Stomach (tissue), 19 donors: ENCODE measurements at places on chromosomes 1 and 21.

- DNase-seq, result no peak
These were observed 117.0 kb downstream of the CLEC20A start for GRCh38 chr1:178379807-178380206.

DNA sequence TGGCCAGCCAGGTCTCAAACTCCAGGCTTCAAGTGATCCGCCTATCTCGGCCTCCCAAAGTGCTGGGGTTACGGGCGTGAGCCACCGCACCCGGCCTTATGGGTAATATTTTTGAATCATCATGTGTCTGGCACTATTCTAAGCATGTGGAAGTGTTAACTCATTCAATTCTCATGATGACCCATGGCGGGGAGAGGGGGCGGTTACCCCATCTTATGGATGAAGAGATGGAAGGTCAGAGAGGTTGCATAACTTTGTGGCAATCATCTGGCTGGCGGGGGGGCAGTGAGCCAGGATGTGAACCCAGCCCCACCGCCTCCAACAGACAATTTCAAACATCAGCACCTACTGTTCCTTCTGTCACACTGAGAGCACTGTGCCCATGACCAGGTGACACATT is 11.5 kb upstream of the TAS1R2 start:
- no peak for DNase-seq

DNA sequence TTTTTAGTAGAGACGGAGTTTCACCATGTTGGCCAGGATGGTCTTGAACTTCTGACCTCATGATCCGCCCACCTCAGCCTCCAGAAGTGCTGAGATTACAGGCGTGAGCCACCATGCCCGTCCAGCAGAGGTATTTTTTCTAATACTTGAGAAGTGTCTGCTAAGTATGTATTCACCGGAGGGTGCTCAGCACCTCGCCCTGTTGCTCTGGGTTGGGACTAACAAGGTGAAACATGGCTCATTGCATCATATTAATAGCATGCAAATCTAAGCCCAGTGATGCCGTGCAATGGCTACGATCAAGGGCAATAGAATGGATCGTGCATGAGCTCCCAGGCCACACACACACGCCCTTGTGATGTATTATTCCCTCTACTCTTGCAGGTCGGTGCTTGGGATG is 68.7 kb downstream of the PDE9A start:
- no peak for DNase-seq

DNA sequence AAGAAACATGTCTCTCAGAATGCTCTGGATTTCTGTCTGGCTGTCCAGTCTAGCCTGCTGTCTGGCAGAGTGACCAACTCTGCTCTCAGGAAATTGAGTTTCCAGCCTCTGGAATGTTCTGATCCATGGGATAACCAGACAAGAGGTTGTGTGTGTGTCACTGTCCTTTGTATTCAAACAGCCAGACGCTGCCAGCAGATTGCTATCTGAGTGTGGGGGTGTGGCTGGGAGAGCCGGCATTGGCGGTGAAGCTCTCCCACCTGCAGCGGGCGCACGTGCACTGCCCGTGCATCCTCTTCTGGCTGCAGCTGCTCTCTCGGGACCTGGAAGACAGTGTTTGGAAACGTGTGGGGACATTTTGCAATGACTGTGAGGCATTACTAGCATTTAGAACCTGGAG is 26.1 kb downstream of the PKP1 start:
- DNase-seq, result peak; percentile 85

GRCh38 chr1:244963231-244963826 is 99.0 kb upstream of the HNRNPU start:
- no peak for DNase-seq

GRCh38 chr1:107787299-107787698 is 177.7 kb downstream of the VAV3 start:
- DNase-seq, result peak; percentile 17

GRCh38 chr21:38356883-38357625 is 100.3 kb downstream of the KCNJ15 start:
- DNase-seq, result no peak

- peak; percentile 55 for DNase-seq
These were observed 78.6 kb downstream of the KCNN3 start for GRCh38 chr1:154791292-154792166.

- DNase-seq, result peak; percentile 93
These were observed 13.8 kb upstream of the BOLA1 start for GRCh38 chr1:149885339-149886120.

DNA sequence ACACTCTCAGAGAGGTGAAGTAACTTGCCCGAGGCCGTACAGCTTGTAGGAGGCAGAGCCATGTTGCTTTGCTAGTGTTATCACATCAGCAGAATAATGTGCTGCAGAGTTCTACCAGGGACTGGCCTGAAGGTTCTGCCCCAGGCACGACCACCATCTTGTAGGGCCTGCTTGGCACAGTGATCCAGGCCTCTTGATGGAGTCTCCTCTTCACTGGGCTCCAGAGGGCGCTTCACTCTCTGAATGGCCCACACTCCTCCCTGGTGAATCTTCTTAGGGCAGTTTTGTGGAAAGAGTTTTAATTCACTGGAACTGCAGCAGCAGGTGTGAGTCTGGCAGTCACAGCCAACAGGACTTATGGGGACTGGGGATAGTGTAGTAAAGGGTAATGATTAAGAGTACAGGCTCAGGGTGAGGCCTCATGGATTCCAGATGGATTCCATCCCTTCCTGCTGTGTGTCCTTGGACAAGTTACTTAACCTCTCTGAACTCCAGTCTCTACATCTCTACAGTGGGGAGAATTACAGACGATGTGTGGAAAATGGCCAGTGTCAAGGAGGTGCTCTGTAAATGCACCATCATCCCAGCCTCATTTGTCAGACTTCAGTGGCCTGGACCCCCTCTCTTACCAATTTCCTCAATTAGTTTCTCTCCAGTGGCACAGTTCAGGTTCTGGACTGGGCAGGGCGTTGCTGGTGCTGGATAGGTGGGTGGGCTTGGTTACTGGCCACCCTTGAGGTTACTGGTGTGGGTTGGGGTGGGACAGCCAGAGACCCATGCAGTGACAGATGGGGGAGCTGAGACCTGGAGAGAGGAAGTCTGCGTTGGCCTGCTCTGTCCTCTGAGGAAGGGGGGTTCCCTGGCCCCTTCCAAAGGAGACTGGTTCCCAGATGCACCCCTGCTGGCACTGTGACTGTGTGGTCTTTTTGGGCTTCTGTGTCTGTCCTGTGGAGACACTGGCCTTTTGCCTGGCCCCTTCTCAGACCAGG is 45.9 kb upstream of the CSF3R start:
- no peak for DNase-seq

GRCh38 chr1:229514578-229515275 is 6.6 kb upstream of the NUP133 start:
- DNase-seq, result peak; percentile 63

DNA sequence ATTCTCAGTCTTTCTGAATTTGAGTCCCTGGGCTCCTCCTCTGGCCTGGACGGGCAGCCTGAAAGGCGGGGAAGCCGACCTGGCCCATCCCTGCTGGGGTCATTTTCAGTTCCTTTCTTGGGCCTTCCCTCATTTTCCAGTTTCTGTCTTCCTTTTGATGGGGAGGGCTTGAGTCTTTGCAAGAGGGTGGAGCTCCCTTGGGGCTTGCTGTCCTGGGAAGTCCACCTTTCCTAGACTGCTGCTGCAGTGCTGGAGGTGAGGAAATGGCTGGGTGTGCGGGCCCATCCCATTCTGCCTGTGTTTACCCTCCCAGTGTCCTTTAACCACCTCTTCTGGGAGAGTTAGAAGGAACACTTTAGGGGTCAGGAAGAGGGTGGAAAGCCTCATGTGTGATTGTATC is 40.4 kb upstream of the SYNC start:
- DNase-seq, result peak; percentile 56

- DNase-seq, result no peak
These were observed 22.4 kb upstream of the RUNX3 start for GRCh38 chr1:24952413-24952841.

DNA sequence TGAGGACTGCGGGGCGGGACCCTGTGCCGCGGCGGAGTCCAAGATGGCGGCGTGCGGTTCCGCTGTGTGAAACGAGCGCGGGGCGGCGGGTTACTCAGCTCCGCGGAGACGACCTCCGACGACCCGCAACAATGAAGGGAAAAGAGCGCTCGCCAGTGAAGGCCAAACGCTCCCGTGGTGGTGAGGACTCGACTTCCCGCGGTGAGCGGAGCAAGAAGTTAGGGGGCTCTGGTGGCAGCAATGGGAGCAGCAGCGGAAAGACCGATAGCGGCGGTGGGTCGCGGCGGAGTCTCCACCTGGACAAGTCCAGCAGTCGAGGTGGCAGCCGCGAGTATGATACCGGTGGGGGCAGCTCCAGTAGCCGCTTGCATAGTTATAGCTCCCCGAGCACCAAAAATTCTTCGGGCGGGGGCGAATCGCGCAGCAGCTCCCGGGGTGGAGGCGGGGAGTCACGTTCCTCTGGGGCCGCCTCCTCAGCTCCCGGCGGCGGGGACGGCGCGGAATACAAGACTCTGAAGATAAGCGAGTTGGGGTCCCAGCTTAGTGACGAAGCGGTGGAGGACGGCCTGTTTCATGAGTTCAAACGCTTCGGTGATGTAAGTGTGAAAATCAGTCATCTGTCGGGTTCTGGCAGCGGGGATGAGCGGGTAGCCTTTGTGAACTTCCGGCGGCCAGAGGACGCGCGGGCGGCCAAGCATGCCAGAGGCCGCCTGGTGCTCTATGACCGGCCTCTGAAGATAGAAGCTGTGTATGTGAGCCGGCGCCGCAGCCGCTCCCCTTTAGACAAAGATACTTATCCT is 430 bp downstream of the RBM15 start:
- DNase-seq, result peak; percentile 79

GRCh38 chr1:71427066-71427465 is 346.2 kb upstream of the ZRANB2 start:
- no peak for DNase-seq

GRCh38 chr1:45796381-45796780 is 7.0 kb upstream of the MAST2 start:
- DNase-seq, result no peak

DNA sequence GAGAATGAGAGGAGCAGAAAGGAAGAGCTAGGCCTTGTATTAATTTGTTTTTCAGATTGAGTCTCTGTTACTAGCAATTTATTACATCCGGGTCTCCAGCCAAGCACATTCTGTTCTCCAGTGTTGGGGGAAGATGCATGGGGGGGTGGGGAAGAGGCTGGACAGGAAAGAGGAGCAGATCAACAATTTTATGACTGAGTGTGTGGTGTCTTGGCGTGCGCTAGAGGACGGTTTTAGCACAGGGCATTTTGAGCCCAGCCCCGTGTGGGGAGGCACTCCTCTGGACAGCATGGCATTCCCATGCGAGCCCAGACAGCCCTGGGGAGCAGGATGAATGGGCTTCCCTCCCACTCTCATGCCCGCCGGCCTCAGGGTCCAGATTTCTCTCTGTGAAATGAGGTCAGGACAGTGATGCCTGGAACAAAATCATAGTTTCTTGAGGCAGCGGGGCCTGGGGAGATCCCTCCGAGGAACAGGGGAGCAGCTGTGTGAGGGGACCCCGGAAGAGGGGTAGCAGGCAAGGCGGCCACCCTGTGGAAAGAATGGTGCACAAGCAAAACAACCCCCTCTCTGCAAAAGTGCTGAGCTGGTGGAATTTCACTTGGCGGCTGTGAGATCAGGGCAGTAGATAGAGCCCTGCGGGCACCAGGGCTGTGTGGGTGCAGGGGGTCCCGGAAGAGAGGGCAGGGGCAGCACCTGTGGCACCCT is 16.3 kb downstream of the SOX13 start:
- peak; percentile 58 for DNase-seq

GRCh38 chr1:196387766-196388165 is 220.5 kb downstream of the KCNT2 start:
- no peak for DNase-seq

DNA sequence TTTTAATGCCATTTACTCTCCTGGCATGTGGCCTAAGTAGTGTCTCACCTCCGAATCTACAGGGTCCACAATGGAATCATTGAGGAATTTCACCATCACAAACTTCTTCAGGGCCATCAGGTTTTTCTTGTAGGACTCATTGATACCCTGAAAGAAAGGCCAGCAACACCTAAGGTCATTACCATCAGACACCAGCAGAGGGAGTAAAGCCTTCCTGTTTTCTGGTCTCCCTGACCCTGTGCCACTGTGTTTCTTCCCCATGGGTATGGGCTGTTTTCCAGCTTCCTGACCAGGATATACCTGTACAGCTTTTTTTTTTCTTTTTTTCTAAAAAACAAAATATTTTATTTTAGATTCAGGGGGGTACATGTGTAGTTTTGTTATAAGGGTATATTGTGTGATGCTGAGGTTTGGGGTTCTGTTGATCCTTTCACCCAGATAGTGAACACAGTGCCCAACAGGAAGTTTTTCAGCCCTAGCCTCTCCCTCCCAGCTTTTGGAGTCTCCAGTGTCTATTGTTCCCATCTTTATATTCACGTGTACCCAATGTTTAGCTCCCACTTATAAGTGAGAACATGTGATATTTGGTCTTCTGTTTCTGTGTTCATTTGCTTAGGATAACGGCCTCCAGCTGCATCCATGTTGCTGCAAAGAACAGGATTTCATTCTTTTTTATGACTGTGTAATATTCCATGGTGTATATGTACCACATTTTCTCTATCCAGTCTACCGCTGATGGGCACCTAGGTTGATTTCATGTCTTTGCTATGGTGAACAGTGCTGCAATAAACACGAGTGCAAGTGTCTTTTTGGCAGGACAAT is 18.3 kb downstream of the PPT1 start:
- DNase-seq, result peak; percentile 78

GRCh38 chr21:44996501-44996921 is 56.7 kb downstream of the SLX9 start:
- DNase-seq, result no peak

GRCh38 chr1:45008516-45008915 is 2.6 kb downstream of the HECTD3 start:
- DNase-seq, result no peak

GRCh38 chr1:54117815-54118563 is 34.8 kb downstream of the CDCP2 start:
- DNase-seq, result no peak

DNA sequence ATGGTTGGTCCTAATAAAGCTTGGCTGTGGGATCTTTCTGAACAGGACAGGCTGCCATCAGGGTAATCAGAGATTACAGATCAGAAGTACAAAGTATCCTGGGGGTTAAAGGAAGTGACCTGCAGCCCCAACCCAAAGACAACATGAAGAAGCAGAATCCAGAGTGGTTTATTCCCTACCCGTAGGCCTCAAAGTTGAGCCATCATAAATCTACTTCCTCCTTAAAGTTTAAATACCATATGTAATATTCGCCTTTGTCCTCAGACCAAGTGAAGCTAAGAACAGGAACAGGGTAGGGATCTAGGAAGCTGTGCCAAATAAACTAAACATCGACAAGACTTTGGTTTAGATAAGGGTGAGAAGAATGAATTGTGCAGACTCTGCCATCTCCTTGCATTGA is 15.9 kb upstream of the DHX9 start:
- DNase-seq, result no peak

DNA sequence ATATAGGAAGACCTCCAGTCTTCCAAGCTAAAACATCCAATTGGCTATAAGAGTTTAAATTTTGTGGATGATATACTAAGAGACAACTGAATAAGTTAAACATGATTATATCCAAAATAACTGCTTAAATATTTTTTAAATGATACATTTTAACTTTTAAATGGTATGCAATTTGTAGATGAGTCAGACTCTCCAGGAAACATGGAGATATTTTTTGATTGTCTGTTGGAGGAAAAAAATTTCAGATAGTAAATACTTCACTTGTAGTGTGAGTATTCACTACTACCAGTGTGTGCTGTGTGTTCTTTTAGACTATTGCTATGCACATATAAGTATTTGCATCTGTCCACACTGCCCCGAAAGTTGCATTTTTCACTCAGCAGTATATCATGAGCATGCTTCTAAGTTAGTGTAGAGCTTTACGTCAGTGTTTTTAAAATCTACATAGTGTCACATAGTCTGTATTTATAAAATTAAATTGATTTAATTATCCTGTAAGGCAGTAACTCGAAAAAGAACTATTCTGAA is 91.1 kb downstream of the USP25 start:
- no peak for DNase-seq
